ENCODE measurements at places on chromosomes 2 and 18.

GRCh38 chr2:97713296-97714083 is at the start of gene ZAP70:
Gene ZAP70, plus strand, starts transcription at chr2:97713576. Its CDS starts 10,461 bp downstream, at chr2:97724037.
- no peak for DNase-seq

DNA sequence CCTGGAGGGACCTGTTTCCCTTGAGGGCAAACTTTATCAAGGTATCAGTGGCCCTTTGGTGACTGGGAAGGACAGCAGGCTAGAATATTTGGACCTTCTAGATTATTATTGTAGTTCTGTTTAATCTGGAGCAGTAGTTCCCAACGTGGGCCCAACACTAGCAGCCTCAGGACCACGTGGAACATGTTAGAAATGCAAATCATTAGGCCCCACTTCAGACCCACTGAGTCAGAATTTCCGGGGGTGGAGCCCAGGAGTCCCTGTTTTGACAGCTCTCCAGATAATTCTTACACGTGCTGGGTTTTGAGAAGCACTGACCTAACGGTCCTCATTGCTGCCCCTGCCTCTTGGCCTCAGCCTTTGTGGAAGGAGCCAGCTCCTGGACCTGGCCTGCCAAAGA is 25.5 kb upstream of the DYNC2LI1 start:
- DNase-seq, result no peak

GRCh38 chr2:205051417-205051816 is 506.1 kb downstream of the PARD3B start:
- DNase-seq, result peak; percentile 7

DNA sequence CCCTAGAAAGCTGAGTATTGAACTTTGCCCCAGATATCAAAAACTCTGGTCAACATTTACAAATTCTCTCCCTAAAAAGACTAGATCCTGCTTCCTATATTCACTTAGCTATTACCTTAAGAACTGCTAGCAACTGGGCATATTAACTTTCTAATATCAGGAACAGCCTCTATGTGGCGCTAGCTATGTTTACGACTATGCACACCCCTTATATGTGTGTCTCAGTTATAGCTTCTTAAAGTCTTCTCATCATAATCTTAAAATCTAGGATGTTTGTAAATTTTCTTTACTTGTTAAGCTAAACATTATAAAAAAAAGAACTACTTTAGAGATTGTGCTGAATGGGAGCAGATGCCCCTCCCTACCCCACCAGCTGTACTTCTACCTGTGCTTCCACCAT is 1.7 kb upstream of the STAMBP start:
- peak; percentile 62 for DNase-seq

GRCh38 chr2:7436096-7436906 is 519.1 kb downstream of the RNF144A start:
- no peak for DNase-seq

GRCh38 chr18:54052732-54053429 is 171.6 kb downstream of the MBD2 start:
- no peak for DNase-seq

DNA sequence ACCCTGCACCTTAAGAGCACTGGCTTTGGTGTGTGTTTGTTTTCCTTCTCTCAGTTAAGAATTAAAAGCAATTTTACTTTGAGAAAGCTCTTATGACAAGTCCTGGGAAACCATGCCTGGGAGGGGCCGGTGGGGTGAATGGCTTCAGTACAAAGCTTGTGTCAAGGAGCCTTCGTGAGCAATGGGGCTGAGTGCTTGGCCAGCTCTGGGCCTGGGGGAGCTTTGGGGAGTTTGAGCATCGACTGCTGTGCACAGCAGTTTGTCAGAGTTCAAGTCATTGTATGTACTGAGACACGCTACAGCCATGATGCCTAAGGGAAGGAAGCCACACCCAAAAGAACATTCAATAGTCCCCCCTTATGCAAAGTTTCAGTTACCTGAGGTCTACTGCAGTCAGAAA is 75.8 kb downstream of the ARHGEF4 start:
- no peak for DNase-seq

DNA sequence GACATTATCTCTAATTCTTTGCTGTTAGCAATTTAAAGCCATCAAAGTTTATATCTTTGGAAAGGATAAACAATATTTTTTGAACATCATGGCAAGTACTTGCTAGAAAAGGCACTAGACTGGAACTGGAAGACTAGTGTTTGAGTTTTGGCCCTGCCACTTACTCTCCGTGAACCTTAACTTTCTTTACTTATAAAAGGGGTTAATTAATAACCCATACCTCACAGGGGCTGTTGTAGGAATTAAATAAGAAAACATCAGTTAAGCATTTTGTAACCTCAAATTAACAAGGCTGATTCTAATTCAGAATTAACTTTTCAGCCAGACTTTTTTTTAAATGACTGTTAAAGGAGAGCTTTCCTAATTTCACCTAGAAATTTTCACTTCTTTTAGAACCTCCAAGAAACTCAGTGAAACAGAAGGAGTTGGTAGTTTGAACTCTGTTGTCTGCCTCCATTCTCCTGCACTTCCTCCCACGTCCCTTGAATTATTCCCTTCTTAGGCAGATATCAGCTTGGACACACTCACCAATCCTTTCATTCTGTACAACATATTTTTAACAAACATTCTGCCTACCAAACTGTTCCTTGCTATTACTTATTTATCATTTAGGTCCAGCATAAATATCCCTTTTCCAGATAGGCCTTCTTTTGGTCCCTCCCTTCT is 79.5 kb downstream of the COX7A2L start:
- no peak for DNase-seq

- DNase-seq, result peak; percentile 25
These were observed 24.9 kb downstream of the HADHB start for GRCh38 chr2:26269571-26270158.

All from amniotic epithelial cell (primary cell).